ENCODE measurements at places on chromosomes 2 and 18.

DNA sequence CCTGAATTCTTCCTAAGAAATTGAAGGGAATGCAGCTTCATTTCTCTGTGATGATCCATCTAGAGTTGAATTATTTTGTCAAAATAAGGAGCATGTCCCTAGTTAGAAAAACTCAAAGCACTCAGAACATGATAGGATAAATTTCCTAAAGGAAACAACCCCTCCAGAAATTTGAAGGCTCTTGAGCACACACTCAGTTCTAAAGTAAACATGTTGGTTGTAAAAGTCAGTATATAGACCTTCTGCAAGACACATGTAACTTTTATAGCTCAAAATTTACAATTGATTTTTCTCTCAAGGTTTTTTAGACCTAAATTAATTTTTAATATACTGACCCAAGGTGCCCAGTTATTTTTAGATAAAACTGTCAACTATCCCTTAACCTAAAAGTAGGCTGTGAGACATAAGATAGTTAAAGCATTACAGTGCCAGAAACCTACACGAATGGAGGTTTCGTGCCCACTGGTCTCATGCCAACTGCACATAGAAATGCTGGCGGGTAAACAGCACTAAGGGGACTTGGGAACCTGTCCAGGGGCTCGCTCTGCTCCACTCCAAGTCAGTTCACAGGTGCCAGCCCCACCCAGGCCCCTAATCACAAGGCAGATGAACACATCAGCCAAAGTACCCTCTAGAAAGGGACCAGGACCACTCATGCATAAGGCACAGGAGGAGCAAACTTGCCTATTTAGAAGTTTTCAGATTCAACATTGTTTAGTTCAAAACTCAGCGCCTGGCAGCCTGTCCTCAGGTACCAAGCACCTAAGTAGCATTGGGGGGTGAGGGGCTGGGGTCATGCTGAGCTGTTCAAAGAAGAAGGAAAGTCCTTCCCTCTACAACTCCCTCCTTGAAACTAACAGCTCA lies 106.5 kb downstream of the SMC6 start:
- DNase-seq = no peak

DNA sequence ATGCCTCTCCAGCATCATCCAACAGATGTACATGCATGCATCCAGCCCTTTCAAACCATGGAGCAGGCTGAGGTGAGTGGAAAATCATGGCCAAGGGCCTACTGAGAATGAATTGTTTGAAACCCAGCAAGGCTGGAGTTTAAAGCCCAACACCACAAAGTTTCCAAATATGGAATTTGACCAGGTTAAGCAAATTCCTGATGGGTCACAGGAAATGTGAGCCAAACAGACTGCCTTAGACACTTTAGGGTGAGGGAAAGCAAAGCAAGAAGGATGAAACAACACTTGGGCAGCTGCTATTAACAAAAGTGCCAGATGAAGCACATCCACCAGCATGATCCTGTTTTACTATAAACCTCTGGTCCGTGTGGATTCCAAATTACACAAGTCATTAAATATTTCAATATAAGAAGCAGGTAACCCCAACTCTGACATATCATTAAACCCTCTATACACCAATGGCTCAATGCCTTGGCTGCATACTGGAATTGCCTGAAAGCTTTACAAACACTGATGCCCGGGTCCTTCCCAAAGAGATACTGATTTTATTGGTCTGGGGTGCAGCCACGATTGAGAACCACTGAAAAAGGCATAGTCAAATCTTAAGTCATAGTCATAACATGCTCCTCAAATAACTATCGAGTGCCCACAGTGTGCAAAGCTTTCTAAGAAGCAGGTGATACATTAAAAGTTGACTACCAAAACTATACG lies 9.1 kb downstream of the KLF7 start:
- no peak for DNase-seq

DNA sequence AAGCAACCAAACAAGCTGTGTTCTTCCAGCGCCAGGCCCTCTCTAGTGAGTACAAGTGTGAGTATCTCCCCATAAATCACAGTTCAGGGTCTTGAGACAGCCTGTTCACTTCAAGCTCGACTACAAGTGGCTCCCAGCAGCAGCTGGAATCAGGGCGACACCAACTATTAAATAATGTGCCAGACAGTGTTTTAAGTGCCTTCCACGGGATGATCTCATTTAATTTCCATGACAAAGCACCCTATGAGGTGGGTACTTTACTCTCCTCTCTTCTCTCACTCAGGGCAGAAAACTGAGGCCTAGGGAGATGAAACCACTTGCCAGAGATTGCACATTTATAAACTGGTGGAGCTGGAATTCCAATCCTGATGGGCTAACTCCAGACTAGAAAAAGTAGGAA lies 2.6 kb upstream of the FAM136A start:
- no peak for DNase-seq

- no peak for DNase-seq
Measured at GRCh38 chr2:110732422-110733413, at the start of gene ACOXL. Gene ACOXL (plus strand): TSS chr2:110732573. CDS start chr2:110768390, 35,817 bp downstream.

DNA sequence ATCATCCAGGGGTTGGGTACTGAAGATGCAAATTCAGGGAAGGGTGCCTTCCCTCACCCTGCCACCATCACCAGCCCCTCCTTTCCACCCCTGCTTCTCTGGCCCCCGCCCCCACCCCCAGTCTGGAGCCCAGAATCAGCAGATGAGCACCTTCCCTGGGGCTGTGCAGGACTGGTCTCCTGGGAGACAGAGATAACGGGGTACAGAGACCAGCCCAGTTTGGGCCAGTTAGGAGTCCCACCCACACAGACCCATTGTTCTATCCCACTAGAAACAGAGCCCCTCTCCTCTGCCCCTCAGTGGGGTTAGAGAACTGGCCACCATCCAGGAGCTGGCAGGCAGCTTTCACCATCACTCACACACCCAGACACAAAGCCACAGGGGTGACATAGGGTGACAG lies 4.5 kb upstream of the CRYBA2 start:
- no peak for DNase-seq

DNA sequence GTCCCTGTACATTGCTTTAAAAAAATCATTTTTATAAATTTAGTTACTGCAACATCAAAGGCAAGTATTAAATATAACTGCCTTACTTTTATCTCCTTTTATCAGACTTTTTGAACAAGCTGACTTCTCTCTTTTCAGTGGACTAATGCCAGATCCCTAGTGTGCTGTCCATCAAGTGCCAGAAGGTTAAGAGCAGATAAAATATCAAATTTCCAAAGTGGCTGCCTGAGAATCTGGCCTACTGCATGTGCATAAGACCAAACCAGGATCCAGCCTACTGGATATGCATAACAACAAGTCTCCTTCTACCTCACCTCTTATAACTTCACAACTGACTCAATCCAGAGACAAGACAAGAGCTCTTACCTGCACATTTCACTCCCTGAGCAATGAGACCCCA lies 59.8 kb upstream of the CHRNA1 start:
- no peak for DNase-seq

- DNase-seq = no peak
Measured at GRCh38 chr2:157933160-157933920, 57.2 kb upstream of the ACVR1 start.

GRCh38 chr2:52659546-52659945 lies 1108.1 kb upstream of the CHAC2 start:
- DNase-seq = no peak

DNA sequence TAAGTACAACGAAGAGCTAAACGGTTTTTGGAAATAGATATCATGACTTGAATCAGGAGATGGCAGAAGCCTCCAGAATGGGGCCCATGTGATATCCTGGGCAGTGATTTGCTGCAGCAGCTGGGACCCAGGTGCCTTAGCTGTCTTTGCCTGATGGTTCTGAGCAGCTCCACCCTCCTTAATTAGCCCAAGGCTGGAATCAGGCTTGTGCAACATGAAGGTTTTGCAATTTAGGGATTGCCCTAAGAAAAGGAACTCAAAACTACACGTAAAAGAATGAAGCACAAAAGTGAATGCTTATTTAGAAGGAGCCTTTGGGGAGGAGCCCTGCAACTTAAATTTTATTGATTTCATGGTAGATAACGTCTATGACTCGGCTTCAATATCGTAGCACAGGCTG lies 17.3 kb upstream of the CNDP2 start:
- DNase-seq = no peak

DNA sequence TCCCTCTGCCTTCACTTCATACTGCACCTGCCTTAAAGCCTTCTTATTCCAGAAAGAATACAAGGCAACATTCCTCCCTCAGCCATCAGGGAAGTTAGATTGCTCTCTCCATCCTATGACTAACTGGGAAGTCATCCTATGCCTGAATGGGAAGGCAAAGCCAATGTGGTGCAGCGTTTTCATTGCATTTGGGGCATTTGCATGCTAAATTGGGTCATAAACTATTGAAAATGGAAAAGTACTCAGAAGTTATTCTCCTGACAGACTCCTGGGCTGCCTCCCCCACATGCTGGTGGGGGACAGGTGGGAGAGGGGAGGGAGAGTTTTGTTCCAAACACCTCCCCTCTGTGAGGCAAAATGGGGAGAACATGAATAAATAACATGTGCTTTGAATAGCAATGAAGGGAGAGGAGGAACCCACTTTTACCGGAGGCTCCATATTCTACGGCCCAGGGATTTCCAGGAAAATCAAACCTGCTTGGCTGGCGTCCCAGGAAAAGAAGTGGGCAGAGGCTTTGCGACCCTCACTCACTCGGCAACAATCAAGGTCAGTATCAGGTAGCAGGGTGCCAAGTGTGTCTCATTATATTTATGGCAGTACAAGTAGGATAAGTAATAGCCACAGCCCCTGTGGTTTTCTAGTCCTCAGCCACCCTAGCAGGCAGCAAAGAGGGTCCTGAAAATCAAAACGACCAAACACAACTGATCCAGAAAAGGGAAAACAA lies 84.1 kb downstream of the BOD1L2 start:
- no peak for DNase-seq

DNA sequence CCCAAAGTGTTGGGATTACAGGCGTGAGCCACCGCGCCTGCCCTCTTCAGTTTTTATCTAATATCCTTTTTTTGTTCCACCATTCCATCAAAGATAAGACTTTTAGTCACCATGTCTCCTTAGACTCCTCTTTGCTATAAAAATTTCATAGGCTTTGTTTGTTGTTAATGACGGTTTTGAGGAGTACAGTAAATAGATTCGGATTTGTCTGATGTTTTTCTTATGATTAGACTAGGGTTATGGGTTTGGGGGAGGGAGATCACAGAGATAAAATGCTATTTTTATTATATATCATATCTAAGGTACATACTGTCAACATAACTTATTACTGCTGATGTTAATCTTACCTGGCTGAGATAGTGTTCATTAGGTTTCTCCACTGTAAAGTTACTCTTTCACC lies 6.2 kb downstream of the IL36B start:
- DNase-seq = no peak

DNA sequence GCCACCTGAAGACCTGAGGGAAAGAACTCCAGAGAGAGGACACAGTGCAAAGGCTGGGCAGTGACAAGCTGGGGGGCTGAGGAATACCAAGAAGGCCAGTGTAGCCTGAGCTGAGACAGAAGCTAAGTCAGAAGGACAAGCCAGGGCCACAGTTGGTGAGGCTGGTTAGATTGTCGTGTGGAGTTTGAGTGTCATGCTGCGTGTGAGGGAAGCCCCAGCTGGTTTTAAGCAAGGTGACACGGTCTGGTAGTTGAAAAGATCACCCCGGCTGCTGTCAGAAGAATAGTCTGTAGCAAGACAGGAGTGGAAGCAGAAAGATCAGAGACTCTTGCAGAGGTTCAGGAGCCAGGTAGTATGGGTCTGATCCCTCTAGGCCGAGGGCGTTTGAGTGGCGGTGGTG lies 50.6 kb upstream of the RMDN2 start:
- no peak for DNase-seq
